ENCODE measurements at places on chromosomes 2 and 18. TPM values are rescaled to one million over a fixed set of nuclear protein-coding genes. Genes with fewer than 3 reads are reported as not detected.

- no peak for DNase-seq
- no peaks in the 10 kb centered on the region for H3K27me3 ChIP-seq
- no peak overlapping the region for H3K4me3 ChIP-seq
- H3K36me3 ChIP-seq = no peaks in the 10 kb centered on the region
These were observed 18.0 kb upstream of the ATIC start for GRCh38 chr2:215293879-215294278.

Gene CIB4
- not detected for total RNA-seq

DNA sequence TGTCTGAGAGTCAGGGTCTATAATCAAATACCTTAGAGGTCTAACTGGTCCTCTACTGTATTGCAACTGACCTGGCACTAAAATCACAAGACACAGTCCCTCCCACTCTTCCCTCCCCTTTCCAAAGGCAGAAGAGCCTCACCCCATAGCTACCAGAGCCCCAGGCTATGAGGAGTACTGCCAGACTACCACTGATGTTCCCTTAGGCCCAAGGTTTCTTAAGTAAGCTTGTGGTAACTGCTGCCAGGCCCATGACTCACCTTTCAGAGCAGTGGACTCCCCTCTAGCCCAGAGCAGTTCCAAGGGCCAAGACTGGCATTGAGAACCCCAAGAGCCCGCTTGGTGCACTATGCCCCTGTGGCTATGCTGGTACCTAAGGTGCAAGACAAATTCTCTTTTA, 1193.4 kb downstream of the DSC3 start:
- no peaks in the 10 kb centered on the region for H3K36me3 ChIP-seq
- H3K4me1 ChIP-seq = no peaks in the 10 kb centered on the region
- no peak overlapping the region for H3K4me3 ChIP-seq
- no peaks in the 10 kb centered on the region for H3K27me3 ChIP-seq
- no peak for DNase-seq
- H3K27ac ChIP-seq = no peak overlapping the region

GRCh38 chr18:36365836-36366775, 68.6 kb downstream of the FHOD3 start:
- H3K36me3 ChIP-seq = no peaks in the 10 kb centered on the region
- no peak for DNase-seq
- no peak overlapping the region for H3K4me3 ChIP-seq
- no peak overlapping the region for H3K27ac ChIP-seq

Gene SLC5A7
- total RNA-seq = not detected
